Muscle of back (tissue), 13 donors: ENCODE measurements at places on chromosomes 16 and 17. TPM values are rescaled to one million over a fixed set of nuclear protein-coding genes. Genes with fewer than 3 reads are reported as not detected.

RPH3AL gene
- 3.3 TPM for polyA plus RNA-seq

SCARF1 gene
- polyA plus RNA-seq, result 5.3 TPM

SEC14L1 gene
- 85.1 TPM for polyA plus RNA-seq

QPRT gene
- polyA plus RNA-seq, result 62.2 TPM

LYRM9 gene
- polyA plus RNA-seq, result 7.9 TPM

TBC1D3G gene
- 1.9 TPM for polyA plus RNA-seq

STH gene
- polyA plus RNA-seq, result not detected

OR3A2 gene
- polyA plus RNA-seq, result 0.24 TPM

EVI2A gene
- polyA plus RNA-seq, result 2.8 TPM

INCA1 gene
- 3.9 TPM for polyA plus RNA-seq

UTS2R gene
- polyA plus RNA-seq, result 4.6 TPM

ITGAD gene
- polyA plus RNA-seq, result 0.37 TPM

OTOA gene
- polyA plus RNA-seq, result 0.14 TPM

UNC119 gene
- polyA plus RNA-seq, result 12.9 TPM

CD300E gene
- polyA plus RNA-seq, result 0.13 TPM

HS3ST3A1 gene
- polyA plus RNA-seq, result 0.79 TPM

KRTAP9-4 gene
- not detected for polyA plus RNA-seq

TEX19 gene
- not detected for polyA plus RNA-seq

BAHCC1 gene
- polyA plus RNA-seq, result 15.7 TPM

PYY gene
- not detected for polyA plus RNA-seq

MPV17L gene
- 2.1 TPM for polyA plus RNA-seq

RAB11FIP4 gene
- polyA plus RNA-seq, result 1.7 TPM

ATP2A3 gene
- 3.4 TPM for polyA plus RNA-seq
